ENCODE measurements at places on chromosomes 5 and 9.

DNA sequence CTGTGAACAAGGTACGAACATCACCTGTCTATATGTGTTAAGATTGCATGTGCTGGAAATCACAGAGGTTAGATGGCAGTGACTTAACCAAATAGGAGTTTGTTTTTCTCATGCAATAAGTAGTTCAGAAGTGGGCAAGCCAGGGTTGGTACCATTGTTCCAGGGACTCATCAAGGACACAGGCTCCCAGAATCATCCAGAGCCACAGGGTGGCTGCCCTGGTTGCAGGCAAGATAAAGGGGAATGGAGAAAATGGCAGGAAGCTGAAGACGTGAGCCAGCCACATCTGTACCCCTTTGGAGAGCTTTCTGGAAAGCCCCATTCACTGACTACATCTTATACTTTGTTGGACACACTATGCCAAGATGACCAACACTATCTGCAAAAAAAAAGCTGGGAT is 126.0 kb upstream of the IL12B start:
- no peak for DNase-seq

- no peak for DNase-seq
These were observed 88.9 kb downstream of the CDK5RAP2 start for GRCh38 chr9:120490888-120491595.

DNA sequence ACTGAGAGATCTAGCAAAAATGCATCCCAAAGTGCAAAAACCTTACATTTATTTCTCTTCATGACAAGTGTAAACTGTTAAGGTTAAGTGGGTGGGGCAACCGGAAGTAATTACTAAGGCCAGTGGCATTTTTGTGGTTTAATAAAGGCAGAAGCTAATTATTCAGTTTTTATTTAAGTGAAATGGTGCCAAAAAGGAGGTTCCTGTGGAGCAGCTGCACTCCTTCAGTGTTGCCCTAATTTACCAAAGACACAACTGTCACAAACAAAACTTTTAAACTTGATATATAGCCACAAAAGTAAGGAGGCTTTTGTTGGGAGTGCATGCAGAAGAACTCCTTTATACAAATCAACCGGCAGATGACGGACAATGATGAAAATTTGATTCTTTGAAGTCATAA is 81.6 kb downstream of the NDUFS4 start:
- DNase-seq: no peak

DNA sequence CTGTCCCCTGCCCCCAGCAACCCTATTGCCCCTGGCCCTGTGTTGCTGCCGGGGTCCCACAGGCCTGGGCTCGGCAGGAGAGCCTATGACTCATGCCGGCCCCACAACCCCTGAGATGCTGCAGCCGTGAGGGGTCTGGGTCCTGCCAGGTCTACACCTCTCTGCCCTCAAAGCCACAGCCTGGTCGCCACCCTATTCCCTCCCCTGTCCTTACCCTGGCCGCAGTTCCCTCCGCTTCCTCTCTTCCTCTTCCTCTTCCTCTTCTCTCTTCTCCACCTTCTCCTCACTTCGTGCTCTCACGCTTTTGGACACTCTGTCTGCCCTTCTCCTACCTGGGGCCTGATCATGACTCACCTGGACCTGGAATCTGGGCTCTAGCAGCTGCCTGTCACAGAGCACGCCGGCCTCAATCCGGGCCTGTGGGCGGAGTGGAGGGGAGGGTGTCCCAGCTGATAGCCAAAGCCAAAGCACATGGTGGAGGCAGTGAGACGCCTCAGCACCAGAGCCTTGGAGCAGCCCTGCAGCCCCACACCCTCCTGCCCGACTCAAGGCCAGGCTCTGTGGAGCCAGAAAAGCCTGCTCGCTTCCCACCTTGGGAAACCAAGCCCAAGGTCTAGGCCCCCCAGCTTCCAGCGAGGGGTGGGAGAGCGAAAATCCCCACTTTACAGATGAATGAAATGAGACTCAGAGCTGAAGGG is 26.8 kb upstream of the CSF1R start:
- no peak for DNase-seq

DNA sequence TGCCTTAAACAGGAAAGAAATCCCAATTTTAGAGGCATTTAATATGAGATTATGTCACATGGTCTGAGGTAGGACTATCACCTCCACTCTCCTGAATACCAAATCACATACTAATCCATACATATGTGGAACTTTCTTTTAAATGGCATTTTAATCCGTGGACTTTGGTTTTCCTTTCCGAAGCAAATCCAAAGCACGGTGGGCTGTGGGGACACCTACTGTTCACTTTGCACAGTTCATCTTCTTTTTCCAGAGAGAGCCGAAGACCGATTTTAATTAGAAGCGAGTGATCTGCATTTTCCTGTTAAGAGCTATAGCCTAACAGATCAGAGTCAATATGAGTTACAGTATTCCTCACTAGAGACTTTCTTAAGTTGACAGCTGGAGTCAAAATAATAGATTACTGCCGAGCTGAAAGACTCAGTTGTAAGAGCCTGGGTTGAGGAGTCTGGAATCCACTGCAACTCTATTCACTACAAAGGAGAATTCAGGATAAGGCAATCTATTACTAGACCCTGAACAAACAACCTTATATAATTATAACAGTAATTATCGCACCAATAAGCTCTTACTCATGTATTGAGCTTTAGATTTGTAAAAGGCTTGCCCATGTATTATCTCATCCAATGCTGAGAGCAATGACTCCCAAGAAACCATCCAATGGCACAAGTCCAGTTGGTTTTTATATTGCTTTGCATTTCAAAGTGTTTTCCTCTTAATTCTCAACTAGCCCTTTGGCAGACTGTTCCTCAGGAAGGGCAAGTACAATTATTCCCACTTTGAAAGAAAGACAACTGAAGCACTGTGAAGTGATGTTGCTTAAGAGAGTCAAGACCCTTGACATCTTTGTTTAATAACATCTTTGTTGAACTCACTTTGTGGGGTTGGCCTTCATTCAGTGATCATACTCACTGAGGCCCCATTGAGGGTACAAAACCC is 144.7 kb downstream of the TRPM6 start:
- no peak for DNase-seq
